ENCODE measurements at places on chromosomes 2 and 18.

DNA sequence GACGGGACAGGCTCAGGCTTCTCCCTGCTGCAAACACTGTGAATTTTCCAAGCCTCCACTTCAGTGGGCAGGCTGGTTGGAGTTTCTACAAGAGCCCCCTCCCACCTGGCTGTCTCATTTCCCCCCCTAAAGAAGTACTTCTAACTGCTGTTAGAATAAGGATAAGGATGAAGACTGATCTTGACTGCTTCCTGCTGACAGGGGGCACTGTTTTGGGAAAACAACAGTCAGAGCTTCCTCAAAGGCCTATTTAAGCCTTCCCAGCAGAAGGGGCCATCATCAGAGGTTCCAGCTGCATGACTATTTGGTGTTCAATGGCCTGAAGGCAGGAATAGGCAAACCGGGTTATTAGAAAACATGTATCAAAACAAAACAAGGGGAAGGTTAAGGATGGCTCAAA, 1162.8 kb downstream of the DSC3 start:
- no peak for DNase-seq

GRCh38 chr2:47696478-47696831, 86.5 kb upstream of the MSH6 start:
- DNase-seq = no peak

DNA sequence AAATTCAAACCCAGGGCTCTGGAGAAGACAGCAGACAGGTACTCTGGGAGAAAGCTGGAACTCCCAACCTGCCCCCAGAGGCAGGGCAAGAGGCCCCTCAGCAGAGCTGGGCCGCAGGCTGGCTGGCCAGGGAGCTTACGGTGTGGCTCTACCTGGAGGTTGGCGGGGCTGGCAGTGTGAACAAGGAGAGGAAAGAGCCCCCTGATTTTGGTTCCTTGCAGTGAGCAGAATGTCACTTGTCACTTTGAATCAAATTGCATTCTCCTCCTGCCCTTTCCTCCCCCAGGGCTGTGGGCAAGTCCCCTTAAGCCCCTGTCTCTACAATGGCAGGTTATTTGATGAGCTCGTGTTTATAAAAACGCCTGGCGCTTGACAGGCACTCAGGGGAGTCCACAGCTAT, 32.6 kb downstream of the MYO7B start:
- no peak for DNase-seq

DNA sequence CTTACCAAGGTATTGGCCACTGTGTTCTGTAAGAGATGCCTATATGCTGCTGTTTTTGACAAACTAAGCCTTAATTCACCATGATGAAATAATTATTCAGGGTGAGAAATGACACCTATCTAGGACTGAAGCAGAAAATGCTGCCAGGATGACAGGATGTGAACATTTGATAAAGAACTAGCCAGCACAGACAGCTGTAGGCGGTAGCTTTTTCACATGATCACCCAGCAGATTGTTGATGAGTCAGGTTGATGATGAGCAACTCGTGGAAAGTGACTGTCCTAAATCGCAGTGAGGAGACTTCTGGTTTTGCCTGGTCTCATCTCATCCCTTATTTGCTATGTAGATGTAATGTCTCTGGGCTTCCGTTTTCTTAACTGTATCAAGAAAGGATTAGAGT, 144.1 kb downstream of the PRPF40A start:
- no peak for DNase-seq

- DNase-seq = no peak
Observed at GRCh38 chr18:59124370-59124704, 15.3 kb upstream of the SEC11C start.

- DNase-seq = no peak
Observed at GRCh38 chr2:45883603-45884000, 232.1 kb downstream of the PRKCE start.

GRCh38 chr2:220336771-220337170, 709.3 kb downstream of the SLC4A3 start:
- no peak for DNase-seq

DNA sequence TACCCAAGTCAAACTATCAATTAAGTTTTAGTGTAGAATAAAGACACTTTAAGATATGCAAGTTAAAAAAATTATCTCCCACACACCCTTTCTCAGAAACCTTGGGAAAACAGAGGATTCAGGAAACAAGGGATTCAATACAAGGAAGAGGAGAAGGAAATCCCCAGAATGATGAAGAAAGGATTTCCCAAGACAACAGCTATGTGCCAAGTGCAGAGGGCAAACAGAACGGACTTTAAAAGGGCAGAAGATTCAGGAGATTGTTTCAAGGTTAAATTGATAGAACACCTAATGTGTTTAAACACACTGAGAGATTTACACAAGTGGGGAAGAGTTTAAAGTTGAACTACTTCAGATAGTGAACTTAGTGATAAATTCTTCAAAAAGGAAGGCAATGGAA, 71.5 kb upstream of the EPAS1 start:
- no peak for DNase-seq

DNA sequence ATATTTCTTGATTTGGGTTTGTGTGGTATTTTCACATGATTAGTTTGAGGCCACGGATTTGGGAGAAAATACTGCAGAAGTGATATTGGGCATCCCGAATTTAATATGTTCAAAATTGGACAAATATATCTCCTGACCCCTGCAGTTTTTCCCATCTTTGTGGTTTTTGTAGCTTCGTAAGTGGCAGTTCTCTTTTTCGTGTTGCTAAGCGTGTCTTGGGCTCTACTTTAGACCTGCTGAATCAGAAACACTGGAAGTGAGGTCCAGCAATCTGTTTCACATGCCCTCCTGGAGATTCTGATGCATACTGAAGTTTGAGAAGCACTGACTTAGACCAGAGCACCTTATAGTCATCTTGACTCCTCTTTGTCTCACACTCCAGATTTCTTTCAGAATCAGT, 98.3 kb downstream of the EPB41L5 start:
- no peak for DNase-seq

DNA sequence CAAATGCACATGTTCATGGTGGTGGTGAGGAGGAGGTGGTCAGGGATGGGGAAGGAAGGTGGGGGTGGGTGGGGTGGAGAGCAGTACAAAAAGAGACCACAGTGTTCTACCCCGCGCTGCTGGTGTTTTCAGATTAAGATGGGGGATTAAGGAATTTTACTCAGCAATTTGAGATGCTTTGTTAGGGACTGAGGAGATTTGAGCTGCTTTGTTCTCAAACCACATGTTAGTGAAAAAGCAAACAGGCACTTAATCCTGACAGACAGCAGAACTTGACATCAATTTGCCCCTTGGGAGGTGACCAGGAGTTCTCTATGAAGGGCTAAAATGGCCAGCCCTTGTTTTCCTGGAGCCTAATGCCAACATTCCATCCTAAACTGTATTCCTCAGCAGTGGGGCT, 244.5 kb downstream of the MEIS1 start:
- DNase-seq = no peak

- peak; percentile 60 for DNase-seq
Observed at GRCh38 chr2:75466708-75467311, 93.9 kb downstream of the EVA1A start.

GRCh38 chr2:88638743-88639142, 11.5 kb upstream of the EIF2AK3 start:
- no peak for DNase-seq

- no peak for DNase-seq
Observed at GRCh38 chr2:67997528-67997900, 65.3 kb downstream of the C1D start.

- DNase-seq = no peak
Observed at GRCh38 chr18:12744103-12744502, 41.3 kb downstream of the PSMG2 start.

DNA sequence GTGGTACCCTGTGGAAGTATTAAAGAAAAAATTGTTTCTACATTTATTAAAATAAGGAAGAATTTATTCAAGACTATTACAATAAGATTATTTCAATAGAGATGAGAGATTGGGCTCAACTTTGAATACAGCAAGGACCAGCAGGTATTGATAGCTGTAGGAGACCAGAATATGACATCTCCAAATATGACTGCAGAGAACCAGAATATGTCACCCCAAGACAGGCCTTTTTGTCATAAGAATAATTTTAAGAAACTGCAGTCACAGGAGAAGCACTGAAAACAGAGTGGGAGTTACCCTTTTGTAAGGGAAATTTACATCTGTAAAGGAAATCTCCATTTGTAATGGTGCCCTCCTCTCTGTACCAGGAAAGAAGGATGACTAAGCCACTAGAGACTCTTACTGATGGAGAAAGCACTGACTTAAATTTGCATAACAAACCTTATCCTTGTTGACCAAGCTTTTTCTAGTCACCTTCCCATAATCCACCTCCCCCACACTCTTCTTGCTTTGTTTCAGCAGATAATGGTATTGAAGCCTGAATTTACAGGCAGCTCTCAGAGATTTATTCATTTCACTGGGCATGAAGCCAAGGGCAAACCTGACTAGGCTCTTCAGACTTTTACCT, 145.1 kb upstream of the RMP24 start:
- DNase-seq = no peak

DNA sequence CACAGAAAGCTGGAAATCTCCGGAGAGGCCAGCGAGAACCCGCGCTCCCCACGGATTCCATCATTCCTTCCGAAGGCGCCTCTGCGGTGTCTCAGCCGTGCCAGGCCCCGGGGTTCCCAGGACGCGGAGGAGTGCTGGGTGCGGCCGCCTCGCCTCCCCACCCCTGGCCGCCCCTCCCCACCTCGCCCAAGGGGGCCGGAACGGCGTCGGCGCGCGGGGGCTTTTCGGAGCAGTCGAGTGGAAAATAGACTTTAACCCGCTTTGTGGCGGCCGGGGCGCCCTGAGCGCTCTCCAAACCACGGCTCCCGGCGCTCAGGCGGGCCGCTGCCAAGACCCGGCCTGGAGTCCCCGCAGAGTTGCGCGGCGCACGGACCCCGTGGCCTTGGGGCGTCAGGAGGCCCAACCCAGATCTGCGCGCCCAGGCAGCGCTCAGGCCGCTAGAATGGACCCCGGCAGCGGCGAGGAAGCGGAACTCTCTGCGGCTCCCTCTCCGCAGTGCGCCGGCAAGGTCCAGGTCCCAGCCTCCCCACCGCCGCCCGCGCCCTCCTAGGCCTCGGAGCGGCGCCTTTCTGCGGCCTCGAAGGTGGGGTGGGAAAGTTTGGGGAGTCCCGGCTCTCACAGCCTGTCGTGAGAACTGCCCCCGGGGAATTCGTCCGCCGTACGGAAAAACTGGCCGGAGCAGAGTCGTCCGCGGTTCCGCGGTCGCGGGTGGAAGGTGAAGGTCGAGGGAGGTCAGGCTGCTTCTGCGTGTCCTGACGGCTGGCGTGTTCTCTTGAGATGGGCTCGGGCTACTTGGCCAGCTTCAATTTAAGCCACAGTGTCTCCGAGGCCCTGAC, 1.2 kb upstream of the EMX1 start:
- DNase-seq = peak; percentile 75

- DNase-seq = no peak
Observed at GRCh38 chr2:123578016-123578415, 447.1 kb upstream of the CNTNAP5 start.

- no peak for DNase-seq
Observed at GRCh38 chr2:1613731-1614354, 130.5 kb downstream of the PXDN start.

DNA sequence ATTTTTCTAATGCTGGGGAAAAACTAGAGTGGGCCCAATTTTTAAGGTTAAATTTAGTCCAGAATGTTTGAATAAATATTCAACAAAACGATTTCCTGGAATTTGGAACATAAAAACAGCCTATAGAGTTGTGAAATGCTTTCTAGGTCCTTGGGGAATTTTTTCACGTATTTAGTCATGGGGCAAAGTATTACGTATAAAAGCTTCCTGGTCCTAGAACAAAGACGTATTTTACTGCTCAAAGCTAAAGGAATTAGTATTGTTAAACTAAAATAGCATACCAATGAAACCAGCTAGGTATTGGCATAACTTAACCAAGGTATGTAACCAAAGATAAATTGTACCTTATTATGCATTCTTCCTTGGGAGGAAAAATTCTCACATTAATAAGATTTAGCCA, 1.6 kb downstream of the SESTD1 start:
- DNase-seq = no peak

GRCh38 chr2:240278661-240279060, 138.2 kb upstream of the OTOS start:
- DNase-seq = no peak

DNA sequence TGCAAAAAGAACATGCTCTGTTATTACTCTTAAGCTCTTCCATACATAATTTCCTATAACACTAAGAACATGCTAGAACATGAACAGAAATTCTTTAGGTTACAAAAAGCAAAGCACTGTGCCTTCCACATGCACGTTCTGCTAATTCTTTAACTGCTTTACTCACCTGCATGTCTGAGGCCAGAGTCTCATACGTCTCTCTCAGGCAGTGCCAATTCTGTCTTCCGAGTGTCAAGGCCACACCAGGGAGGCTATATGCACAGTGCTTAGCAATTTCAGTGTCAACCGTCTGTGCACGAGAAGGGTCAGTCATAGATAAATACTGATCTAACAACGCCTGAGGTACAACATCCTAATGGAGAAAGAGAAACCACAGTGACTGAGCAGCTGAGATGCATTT, 55.1 kb downstream of the PPP4R1 start:
- DNase-seq = no peak

GRCh38 chr2:86477349-86477748, 36.2 kb downstream of the KDM3A start:
- DNase-seq = no peak

GRCh38 chr2:99399063-99399462, 61.9 kb downstream of the EIF5B start:
- DNase-seq = no peak

GRCh38 chr18:23593720-23594119, 7.4 kb upstream of the NPC1 start:
- no peak for DNase-seq

GRCh38 chr18:48893608-48894600, 56.9 kb downstream of the SMAD7 start:
- no peak for DNase-seq

GRCh38 chr2:4135765-4136164, 432.4 kb downstream of the DCDC2C start:
- DNase-seq = no peak

GRCh38 chr2:65382323-65382722, 50.1 kb downstream of the SPRED2 start:
- no peak for DNase-seq

- DNase-seq = peak; percentile 40
Observed at GRCh38 chr18:58887613-58887963, 22.9 kb downstream of the ZNF532 start.

DNA sequence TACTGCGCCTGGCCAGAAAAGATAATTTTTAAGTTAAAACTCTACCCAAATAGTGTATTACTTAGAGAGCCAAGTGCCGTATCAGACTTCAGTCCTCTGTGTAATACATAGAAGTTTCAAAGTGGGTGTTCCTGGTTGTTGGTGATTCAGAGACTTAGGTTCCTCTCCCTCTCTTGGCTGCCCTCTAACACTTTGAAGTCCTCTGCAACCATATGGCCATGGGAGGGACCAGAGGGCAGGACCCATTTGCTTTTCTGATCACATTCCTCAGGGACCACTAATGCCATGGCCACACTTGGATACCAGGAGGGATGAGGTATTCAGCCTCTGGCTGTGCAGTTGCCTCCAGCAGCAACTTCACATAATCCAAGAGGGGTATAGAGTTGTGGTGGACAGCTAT, 131.5 kb downstream of the CAPN13 start:
- DNase-seq = no peak

GRCh38 chr18:28030458-28030857, 146.5 kb downstream of the CDH2 start:
- DNase-seq = no peak

GRCh38 chr2:230847883-230848388, 16.8 kb upstream of the ITM2C start:
- DNase-seq = peak; percentile 93

- DNase-seq = no peak
Observed at GRCh38 chr2:161243905-161244304, 64.3 kb upstream of the PSMD14 start.

- DNase-seq = no peak
Observed at GRCh38 chr2:150215041-150215440, 272.4 kb downstream of the RND3 start.

All from glutamatergic neuron (in vitro differentiated cells).